ENCODE measurements at places on chromosomes 12 and 14.

DNA sequence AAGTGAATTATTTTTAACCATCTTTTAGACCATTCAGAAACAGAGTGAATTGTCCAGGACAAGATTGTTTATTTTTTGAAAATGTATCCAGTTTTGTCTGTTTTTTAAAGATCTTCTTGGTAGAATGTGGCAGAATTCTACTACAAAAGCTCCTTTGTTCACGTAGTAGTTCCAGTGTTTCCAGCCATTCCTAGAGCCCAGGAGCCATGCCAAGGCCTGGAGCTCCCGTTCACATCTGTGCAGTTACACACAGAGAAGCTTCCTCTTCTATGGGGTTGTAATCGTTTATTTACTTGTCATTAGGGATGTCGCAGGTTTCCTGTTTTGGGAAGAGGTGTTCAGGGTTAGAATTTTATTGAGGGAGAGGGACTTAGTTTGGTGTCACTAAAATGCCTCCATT, 409.8 kb downstream of the NPAS3 start:
- no peak for DNase-seq

DNA sequence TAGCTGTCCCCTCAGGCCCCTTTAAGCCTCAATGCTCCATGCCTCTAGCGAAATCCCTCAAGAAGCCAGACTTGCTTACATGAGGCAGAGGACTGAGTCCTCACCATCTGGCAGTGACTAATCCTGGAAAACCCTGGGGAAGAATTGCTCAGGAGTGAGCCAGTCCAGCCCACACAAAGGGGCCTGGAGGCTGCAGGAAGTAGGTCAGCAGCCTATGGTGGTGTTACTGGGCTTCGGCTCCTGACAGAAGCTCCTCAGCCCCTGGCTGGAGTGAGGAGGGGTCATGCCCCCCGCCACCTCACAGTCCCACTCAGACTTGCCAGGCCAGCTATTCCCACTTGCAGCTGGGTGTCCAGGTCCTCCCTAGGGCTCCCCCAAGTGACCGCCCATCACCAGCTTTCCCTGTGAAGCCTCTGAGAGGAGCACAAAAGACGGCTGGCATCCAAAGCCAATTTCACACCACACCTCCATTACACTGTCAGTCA, 250.5 kb downstream of the DPF3 start:
- peak; percentile 58 for DNase-seq

DNA sequence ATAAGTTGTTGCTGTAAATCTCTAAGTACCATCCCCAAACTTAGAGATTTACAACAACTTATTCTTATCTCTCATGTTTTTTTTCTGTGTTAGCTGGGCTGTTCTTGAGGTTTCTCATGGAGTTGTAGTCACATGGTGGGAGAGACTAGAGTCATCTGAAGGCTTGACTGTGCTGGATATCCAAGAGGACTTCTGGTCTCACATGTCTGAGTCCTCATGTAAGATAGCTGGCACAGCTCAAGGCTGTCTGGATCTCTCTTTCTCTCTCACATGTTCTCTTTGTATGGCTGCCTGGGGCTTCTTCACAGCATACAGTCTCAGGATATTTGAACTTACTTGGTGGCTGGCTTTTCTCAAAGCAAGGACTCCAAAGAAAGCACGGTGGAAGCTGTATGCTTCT, 63.8 kb downstream of the DACT1 start:
- no peak for DNase-seq

DNA sequence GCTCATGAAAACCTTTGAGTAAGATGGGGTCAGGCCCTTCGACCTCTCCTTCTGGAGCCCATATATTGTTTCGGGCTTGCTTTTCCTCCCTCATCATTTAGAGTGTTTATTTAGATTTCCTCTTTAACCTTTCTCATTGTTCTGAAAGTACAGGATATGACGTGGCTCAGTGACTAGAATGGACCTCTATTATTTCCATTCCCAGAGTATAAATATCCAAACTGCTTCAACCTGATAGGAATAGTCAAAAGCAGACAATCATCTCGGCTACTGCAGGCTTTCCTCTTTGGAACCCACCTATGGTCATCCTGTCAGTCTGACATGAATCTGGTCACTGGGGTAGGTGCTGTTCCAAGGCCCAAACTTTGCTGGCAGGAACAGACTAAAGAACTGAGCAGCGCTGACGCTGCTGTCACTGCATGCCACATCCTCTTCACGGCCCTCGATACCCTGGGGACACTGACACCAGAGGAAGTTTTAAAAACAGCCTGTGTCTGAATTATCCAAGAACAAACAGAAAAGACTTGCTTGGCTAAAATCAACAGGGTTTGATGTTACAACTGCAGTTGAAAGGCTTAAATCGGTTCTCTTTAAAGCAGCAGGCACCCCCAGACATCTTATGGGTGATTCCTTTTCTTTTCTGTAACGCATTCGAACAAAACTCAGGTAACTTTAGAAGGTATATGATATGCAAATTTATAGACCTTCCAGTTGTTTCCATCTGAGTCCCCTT, 5.0 kb upstream of the DDX47 start:
- no peak for DNase-seq

GRCh38 chr12:69150083-69150795, 89.1 kb upstream of the CPSF6 start:
- no peak for DNase-seq

All from aorta (tissue), 5 donors.